ENCODE measurements at places on chromosomes 3 and 15. TPM values are rescaled to one million over a fixed set of nuclear protein-coding genes. Genes with fewer than 3 reads are reported as not detected.

Gene FGD5
- total RNA-seq = 0.04 TPM

Gene C3orf85
- total RNA-seq = not detected

Gene LSM3
- 20.8 TPM for total RNA-seq

Gene ANKUB1
- not detected for total RNA-seq

Gene HDAC11
- total RNA-seq = 7.6 TPM

Gene TRAT1
- not detected for total RNA-seq

Gene SYNPR
- total RNA-seq = not detected

Gene GDPGP1
- total RNA-seq = 4.5 TPM

Gene PLCB2
- total RNA-seq = 0.87 TPM

Gene ACKR2
- total RNA-seq = 0.10 TPM

Gene IQCF5
- not detected for total RNA-seq

Gene PGBD4
- total RNA-seq = 1.6 TPM

Gene TM4SF18
- total RNA-seq = 38.2 TPM

Gene AP3B2
- total RNA-seq = 0.77 TPM

Gene LMAN1L
- total RNA-seq = not detected

Gene CCR3
- not detected for total RNA-seq

Gene FANCD2OS
- total RNA-seq = not detected

Gene OR4F6
- total RNA-seq = not detected

Gene ROPN1
- total RNA-seq = not detected

Gene VEPH1
- 0.25 TPM for total RNA-seq

Gene LRRC31
- total RNA-seq = not detected

Gene CEMIP
- 1.1 TPM for total RNA-seq

Gene LIPC
- total RNA-seq = not detected

Gene TAMM41
- total RNA-seq = 26.5 TPM

Gene FBXW12
- total RNA-seq = not detected

Gene A4GNT
- total RNA-seq = not detected

Gene MAPKAPK3
- 29.0 TPM for total RNA-seq

Gene ALDH1A3
- 21.1 TPM for total RNA-seq

Gene TLR9
- not detected for total RNA-seq
